ENCODE measurements at places on chromosomes 3 and 15. TPM values are rescaled to one million over a fixed set of nuclear protein-coding genes. Genes with fewer than 3 reads are reported as not detected.

- DNase-seq = no peak
- no peak overlapping the region for H3K4me3 ChIP-seq
- no peaks in the 10 kb centered on the region for H3K36me3 ChIP-seq
- H3K27me3 ChIP-seq = peaks cover 5% of the 10 kb centered on the region
Observed at GRCh38 chr15:79798311-79798710, 98.5 kb downstream of the MTHFS start.

The SPINK8 gene
- not detected for polyA plus RNA-seq

GRCh38 chr3:126060613-126061145 is 23.2 kb downstream of the SLC41A3 start:
- H3K27me3 ChIP-seq = no peaks in the 10 kb centered on the region
- no peak for DNase-seq
- H3K36me3 ChIP-seq = peaks cover 3% of the 10 kb centered on the region
- H3K4me1 ChIP-seq = peaks cover 16% of the 10 kb centered on the region
- no peak overlapping the region for H3K4me3 ChIP-seq

GRCh38 chr15:52109559-52110451 is 2.8 kb downstream of the BCL2L10 start:
- peaks cover 6% of the 10 kb centered on the region for H3K27me3 ChIP-seq
- no peak overlapping the region for H3K27ac ChIP-seq
- no peak overlapping the region for H3K4me3 ChIP-seq
- no peak for DNase-seq
- no peaks in the 10 kb centered on the region for H3K4me1 ChIP-seq
- no peaks in the 10 kb centered on the region for H3K36me3 ChIP-seq

- H3K27ac ChIP-seq = no peak overlapping the region
- no peaks in the 10 kb centered on the region for H3K4me1 ChIP-seq
- H3K27me3 ChIP-seq = no peaks in the 10 kb centered on the region
- no peaks in the 10 kb centered on the region for H3K36me3 ChIP-seq
- no peak overlapping the region for H3K4me3 ChIP-seq
Observed at GRCh38 chr3:107825556-107825955, 265.3 kb downstream of the CD47 start.

The LRRC58 gene
- 9.6 TPM for polyA plus RNA-seq

DNA sequence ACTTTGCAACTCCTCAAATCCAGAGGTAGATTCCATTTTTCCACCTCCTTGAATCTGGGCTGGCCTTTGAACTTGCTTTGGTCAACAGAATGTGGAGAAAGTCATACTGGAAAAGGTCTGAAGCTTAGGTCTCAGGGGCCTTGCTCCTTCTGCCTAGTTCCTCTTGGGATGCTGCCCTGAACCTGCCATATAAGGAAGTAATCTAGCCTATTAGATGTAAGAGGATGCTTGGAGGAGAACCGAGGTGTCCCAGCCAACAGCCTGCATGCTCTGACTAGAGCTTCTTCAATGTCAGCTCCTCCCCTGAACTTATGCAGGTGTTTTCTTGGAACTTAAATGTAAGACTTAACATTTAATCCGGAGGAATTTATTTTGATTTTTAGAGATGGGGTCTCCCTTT is 2.0 kb upstream of the TMED3 start:
- no peak overlapping the region for H3K27ac ChIP-seq
- peaks cover 9% of the 10 kb centered on the region for H3K36me3 ChIP-seq
- peaks cover 34% of the 10 kb centered on the region for H3K4me1 ChIP-seq
- H3K4me3 ChIP-seq = no peak overlapping the region
- H3K27me3 ChIP-seq = peaks cover 6% of the 10 kb centered on the region
- no peak for DNase-seq

GRCh38 chr3:195616681-195617080 is 32.9 kb upstream of the APOD start:
- H3K4me1 ChIP-seq = no peaks in the 10 kb centered on the region
- H3K4me3 ChIP-seq = no peak overlapping the region
- no peak for DNase-seq
- H3K27ac ChIP-seq = no peak overlapping the region
- no peaks in the 10 kb centered on the region for H3K36me3 ChIP-seq
